CD4-positive, alpha-beta T cell treated with Interleukin-21 for 1 hour (primary cell): ENCODE measurements at places on chromosomes 12 and 14.

DNA sequence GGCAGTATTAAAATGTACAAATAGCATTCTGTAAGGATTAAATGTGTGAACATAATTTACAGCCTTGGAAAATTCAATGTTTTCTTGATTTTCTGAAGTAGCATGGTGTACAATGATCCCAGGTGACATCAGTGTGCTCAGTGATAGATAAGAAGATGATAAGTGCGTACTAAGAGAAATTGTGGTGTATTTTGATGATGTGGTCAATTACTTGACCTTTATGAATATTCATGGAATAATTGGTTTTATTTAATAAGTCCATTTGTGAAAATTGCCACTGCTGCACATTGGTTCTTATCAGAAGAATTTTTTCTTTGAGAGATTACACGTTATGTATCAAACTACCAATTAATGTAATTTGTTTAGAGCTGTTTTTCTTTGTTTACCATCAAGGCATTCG, 128.8 kb downstream of the FOXG1 start:
- DNase-seq: no peak

DNA sequence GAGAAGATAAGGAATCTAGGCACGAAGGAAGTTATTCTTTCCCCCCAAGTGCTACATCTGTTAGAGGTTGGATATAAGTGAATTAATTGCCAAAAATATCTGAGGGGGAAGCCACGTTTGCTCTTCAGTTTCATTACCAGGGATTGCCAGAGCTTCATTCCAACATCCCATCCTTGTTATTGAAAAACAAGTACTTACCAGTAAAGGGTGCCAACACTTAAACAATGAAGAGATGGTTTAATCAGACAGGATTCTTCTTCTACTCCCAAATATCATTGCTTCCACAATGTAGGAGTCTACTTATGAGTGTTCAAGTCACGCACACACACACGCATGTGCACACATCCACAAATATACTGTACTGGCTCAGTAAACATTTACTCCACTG, 312.4 kb downstream of the RPAP3 start:
- DNase-seq: no peak

DNA sequence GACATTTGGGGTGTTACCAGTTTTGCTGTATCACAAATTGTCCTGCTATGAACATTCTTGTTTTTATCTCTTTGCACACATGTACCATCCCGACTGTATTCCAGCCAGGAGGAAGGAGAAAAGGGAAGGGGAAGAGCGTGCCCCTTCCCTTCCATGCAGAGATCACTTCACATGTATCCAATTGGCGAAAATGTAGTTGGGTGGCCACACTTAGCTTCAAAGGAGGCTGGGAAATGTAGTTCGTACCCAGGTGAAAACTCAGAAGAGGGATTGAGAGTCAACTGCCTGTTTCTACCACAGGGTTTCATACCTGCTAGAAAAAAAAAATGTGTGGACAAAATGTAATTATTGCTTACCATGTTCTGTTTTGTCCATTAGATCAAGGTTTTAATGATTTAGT, 189.1 kb upstream of the PELI2 start:
- no peak for DNase-seq

GRCh38 chr12:20629414-20630156, 65.5 kb upstream of the SLCO1C1 start:
- DNase-seq: no peak

- DNase-seq: no peak
Measured at GRCh38 chr12:77842430-77842829, 11.7 kb downstream of the NAV3 start.

GRCh38 chr12:25286837-25287236, 36.1 kb upstream of the KRAS start:
- no peak for DNase-seq

DNA sequence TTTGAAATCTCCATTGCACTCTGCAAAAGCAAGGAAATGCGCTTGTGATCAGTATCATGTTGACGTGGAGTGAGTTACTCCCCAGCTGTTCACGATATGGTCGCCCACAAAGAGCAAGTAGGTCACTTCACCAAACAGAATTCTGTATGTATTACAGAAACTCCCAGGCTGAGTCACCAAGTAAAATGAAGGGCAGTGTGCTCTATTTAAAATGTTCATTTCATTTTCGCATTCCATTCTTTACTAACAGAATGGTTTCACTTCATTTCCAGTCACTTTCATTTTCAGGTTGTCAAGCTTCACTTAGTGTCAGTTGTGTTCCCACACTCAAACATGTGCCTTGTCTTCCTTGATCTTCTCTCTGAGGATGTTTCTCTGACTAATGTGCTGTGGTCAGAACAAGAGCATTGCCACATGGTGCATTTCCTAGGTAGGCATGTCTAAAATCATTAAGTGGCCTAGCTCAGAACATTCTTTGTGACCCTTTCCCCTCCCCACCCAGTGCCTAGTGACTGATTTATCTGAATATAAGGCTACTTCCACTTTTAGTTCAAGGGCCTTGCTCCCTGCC, 391.2 kb downstream of the RAD51B start:
- peak; percentile 71 for DNase-seq

- DNase-seq: no peak
Measured at GRCh38 chr12:5220835-5221234, 177.2 kb downstream of the KCNA5 start.

DNA sequence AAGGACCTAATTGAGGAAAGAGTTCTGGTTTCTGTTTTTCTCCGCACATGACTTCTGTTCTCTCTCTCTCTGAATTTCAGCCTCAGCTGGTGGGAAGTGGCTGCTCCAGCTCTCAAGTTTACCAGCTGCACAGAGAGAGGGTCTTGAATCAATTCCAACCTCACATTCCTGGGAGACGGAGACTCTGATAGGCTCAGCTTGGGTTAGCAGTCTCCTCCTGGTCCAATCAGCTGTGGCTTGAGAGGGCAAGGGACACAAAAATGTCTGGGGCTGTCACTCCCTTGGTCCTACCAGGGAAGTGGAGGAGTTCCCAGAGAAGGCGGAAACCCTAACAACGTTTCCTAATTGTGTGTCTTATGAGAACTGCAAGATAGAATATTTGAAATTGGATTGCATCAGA, 7.0 kb downstream of the CCDC63 start:
- no peak for DNase-seq

DNA sequence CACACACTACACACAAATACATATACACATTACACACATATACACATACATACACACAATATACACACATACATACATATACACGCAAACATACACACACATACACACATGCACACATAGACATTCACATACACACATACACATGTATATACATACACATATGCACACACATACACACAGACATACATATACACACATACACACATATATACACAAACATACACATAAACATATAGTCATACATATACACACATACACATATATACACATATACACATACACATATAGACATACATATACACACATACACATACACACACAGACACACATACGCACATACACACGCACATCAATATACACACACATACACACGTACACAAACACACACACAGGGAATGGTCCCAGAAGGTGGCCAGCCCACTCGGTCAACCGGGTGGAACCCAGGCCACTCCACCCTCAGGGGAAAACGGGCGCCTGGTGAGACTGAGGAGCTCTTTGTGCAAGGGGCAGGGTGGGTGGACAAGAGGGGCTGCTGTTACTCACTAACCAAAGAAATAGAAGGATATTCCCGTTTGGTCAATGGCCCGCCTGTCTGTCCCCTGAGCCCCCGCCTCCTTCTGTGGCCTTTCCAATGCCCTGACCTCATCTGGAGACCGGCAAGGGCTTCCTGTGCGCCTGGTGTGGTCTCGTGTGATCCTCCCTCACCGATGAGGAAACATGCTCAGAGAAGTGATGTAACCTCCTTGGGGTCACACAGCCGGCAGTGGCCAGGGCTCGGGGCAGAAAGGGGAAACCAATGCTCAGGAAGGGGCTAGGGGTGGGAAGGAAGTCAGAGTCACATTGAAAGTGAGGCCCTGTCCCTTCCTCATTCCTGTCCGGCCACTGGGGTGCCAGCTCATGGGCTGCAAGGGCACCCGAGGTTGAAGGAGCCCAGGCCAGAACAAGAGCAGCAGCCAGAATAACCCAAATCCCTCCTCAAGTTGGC, 5.3 kb downstream of the TRPV4 start:
- DNase-seq: peak; percentile 31

GRCh38 chr12:25372002-25372401, 121.3 kb upstream of the KRAS start:
- DNase-seq: no peak

DNA sequence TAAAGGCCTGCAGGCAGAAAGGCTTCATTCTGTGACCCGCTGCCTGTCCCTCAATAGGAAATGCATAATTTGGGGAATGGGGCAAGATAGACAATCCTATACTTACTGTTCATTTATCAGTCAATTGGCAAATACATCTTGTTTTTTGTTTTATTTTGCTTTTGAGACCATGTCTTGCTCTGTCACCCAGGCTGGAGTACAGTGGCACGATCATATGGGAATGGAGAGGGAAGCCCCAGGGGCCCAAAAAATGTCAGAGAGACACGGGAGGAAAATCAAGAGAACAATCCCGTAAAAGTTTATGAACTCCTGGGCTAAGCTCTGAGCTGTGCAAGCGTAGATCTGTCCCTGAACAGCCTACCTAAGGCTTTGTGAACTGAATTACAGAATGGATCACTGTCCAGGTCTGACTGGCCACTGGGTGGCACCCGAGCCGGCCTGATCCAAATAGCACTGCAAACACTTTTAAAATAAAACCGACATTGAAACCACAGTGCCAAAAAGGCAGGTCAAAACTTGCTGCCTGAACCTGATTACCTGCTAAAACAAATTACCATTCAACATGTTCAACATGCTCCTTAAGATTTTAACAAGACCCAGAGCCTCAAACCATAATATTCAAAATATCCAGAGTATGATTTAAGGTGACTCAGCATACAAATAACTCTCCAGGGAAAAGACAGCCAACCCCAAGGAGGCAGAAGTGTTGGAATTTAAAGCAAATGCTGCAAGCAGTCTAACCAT, 11.8 kb downstream of the COPS7A start:
- DNase-seq: peak; percentile 49

DNA sequence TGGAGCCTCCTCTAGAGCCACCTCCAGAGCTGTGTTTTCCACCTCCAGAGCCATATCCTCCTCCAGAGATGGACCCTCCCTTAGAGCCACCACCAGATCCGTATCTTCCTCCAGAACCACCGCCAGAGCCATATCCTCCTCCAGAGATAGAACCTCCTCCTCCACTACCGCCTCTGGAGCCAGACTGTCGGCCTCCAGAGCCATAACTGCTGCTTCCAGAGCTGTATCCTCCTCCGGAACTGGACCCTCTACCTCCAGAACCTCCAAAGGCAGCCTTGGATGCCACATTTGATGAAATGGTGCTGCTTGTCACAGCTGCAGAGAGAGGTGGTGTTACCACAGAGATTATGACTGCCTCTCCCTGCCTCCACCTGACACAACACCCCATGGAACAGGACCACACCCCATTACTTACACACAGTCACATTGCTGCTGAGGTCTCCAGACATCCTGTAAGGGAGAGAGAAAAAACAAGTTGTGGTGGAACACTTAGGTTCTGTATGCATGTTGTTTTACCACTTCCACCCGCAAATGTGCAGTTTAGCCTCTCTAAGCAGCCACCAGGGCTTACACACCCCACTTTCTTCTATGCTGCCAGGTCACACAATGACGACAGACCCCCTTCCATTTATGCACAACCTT, 6.8 kb downstream of the KRT2 start:
- DNase-seq: peak; percentile 61

DNA sequence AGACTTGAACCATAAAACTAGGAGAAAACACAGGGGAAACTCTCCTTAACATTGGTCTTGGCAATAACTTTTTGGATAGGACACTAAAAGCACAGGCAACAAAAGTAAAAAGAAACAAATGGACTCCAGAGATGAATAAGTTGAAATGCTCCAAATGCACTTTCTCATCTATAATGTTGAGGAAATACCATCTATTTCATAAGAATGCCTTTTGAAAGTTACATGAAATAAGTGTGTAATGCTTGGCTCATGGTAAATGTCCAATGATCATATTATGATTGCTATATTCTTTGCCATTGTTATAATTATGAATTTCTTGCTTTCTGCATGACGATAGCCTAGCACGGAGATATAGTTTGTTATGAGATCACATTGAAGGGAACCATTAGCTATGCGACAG, 19.8 kb downstream of the PDE6H start:
- no peak for DNase-seq

- peak; percentile 16 for DNase-seq
Measured at GRCh38 chr14:94173471-94173884, 644 bp upstream of the PPP4R4 start.

- DNase-seq: no peak
Measured at GRCh38 chr12:94191811-94192210, 43.4 kb downstream of the PLXNC1 start.

DNA sequence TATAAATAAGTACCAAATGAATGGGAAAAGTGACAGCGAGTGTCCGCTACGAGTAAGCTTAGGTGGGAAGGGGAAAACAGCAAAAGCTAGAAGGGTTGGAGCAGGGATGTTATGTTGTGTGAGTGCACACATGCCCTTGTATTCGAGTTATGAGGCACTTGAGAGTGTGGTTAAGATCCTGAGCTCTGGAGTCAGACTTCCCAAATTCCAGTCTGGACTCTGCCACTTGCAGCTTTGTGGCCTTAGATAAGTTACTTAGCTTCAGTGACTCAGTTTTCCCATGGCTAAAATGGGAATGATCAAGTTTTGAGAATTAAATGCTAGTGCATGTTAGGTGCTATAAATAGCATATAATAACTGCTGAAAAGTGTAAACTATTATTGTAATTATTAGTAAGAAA, 44.9 kb downstream of the KTN1 start:
- no peak for DNase-seq

- DNase-seq: no peak
Measured at GRCh38 chr12:110744601-110745264, 2.0 kb upstream of the PPP1CC start.

DNA sequence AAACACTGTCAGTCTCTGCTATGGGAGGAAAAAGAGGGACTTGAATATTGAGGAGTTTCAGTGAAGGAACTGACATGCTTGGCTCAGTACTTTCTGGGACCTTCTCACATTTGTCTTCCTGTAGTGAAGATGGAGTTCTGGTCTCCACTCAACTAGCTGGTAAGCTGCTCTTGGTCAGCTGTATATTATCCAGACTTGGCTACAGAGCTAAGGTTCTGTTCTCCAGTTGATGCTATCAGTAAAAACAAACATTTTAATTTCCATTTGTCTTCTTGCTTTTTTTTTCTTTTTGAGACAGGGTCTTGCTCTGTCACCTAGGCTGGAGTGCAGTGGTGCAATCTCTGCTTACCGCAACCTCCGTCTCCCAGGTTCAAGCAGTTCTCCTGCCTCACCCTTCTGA, 5.3 kb downstream of the RNF34 start:
- DNase-seq: no peak

DNA sequence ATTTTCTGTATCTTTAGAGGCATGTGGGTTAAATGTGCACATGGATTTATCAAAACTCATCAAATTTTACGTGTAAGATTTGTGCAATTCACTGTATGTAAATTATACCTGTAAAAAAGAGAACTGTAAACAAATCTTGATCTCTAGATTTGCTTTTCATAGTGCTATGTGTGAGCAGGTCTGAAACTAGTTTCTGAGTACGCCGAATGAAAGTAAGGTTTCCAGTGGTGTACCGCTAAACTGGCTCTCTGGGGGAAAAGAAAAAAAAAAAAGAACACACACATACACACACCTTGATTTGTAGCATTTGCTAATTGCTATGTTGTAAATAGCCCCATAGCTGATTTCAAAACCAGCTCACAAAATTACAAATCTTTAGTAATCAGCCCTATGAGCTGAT, 8.6 kb upstream of the SLC41A2 start:
- DNase-seq: no peak

GRCh38 chr14:97851428-97851995, 1054.3 kb downstream of the VRK1 start:
- DNase-seq: no peak

GRCh38 chr14:100065111-100065871, at the start of gene EVL:
Gene EVL, plus strand, starts transcription at chr14:100065422. Its CDS starts 79 bp downstream, at chr14:100065501.
- DNase-seq: peak; percentile 77
